ENCODE measurements at places on chromosomes 5 and 9. TPM values are rescaled to one million over a fixed set of nuclear protein-coding genes. Genes with fewer than 3 reads are reported as not detected.

The SLC4A9 gene
- total RNA-seq = not detected

The TGFBI gene
- 3.7 TPM for total RNA-seq

The NMUR2 gene
- not detected for total RNA-seq

The PTPRD gene
- total RNA-seq = not detected

All from B cell (primary cell).